ENCODE measurements at places on chromosomes 7 and 10.

GRCh38 chr7:43112941-43113621 lies 634 bp downstream of the HECW1 start:
- no peak for DNase-seq

DNA sequence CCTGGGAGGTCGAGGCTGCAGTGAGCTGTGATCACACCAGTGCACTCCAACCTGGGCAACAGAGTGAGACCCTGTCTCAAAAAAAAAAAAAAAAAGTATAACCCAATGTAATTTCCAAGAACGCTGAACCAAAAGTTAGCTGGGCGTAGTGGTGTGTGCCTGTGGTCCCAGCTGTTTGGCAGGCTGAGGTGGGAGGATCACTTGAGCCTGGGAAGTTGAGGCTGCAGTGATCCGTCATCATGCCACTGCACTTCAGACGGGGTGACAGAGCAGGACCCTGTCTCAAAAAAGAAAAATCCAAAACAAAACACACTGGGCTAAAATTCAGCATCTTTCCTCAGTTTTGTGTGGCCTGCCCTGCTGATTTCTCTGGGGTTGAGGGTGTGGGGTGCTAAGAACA lies 21.1 kb downstream of the HNRNPA2B1 start:
- no peak for DNase-seq

GRCh38 chr7:26609532-26609931 lies 254.9 kb downstream of the SKAP2 start:
- DNase-seq, result no peak

- DNase-seq, result no peak
Measured at GRCh38 chr7:96218664-96219243, 103.1 kb downstream of the SLC25A13 start.

- no peak for DNase-seq
Measured at GRCh38 chr7:16708511-16708910, 45.0 kb upstream of the TSPAN13 start.

- no peak for DNase-seq
Measured at GRCh38 chr7:70405241-70405640, 726.7 kb upstream of the GALNT17 start.

GRCh38 chr10:35471435-35471834 lies 133.7 kb upstream of the GJD4 start:
- DNase-seq, result no peak

GRCh38 chr7:134724606-134725005 lies 54.8 kb upstream of the CALD1 start:
- peak; percentile 59 for DNase-seq

DNA sequence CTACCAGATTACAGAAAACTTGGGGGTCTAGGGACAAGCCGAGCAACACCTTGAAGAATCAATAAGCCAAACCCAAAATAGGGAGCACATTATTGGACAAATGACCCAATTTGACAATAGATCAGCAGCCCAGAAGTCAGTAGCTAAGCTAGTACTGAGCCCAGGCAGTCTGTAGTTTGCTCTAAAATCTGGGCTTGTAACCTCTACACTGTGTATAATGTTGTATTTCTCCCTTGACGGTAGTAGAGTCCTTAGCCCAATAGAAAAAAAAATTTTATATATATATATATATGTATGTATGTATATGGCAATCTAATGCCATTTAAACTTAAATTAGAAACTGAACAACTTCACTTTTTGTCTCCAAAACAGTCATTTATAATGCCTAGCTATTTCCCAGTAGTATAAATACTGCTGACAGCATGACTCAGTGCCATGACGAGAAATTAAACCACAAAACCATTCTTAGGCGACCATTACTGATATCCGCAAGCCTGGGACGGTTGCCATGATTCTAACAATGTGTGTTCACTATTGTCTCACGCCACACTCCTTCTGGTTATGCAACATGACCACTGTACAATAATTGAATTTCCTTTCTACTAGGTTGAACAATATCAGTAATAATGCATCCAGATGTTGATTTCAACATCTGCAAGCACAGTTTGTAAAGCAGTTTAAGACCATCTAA lies 110.5 kb downstream of the IPMK start:
- no peak for DNase-seq

DNA sequence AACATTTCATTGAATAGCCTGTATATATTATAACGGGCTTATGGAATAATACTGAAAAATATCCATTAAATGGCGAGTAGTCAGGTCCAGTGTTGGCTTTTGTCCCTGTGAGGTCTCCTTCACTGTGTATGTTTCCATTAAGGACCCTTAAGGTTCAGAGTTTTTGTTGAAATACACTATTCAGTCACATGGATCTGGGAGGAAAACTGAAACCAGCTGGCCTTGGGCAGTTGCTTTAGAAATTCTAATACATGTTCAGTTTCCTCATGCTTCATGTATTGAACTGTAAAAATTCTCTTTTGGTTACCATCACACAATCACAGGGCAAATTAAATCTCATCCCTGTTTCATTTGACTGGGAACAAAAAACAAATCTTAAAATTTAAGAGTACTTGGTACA lies 447.3 kb downstream of the SDK1 start:
- no peak for DNase-seq

- DNase-seq, result no peak
Measured at GRCh38 chr7:6655636-6656385, 18.7 kb downstream of the ZNF316 start.

DNA sequence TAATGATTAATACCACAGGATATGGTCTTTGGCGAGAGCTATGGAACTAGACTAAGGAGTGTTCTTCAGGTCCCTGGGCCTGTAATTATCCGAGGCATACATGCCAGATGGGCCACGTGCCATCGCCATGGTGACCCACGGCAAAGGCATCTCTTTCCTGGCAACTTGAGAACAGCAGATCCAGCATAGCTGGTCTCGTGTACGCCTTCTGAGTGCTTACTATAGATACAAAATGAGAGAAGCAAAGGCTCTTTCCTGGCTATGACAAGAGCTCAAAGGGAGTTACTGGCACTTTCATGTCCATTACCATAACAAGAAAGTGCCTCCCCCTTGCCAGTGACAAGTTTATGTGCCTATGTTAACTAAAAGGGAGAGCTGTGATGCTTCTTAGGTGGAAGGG lies 26.0 kb upstream of the GLI3 start:
- no peak for DNase-seq

DNA sequence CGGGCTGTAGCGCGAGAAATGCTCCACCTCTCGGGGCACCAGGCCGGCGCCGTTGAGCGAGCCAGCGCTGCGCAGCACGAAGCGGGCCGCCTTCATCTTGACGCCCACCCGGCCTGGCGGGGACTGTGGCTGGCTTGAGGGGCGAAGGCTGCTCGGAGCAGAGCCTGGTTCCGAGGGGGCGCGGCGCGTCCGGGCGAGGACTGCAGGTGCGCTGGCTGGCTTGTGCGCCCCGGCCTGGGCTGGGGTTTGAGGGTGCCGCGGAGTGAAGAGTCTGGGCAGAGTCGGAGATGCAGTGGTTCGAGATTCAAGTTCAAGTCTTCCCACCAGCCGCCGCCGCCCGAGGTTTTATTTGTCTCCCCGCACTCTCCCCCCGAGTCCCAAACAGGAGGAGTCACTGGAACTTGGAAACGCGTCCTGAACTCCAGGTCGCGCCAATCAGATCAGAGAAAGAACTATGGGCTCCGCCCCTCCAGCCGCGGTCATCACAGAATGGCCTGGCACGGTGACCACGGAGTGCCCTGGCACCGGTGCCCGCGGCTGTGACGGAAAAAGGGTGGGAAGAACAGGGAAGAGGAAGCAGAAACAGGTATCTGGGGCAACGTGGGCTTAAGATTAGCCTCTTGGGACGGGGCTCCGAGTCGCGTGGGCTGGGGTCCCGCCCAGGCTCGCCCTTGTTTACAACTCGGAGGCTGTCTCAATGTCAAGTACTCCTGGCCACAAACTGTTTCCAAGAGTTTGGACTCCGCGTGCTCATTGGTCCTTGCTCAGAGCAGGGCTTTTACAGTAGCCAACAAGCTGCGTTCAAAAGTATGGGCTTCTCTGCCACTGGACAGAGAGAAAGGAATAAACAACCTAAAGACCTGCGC lies at the start of gene PDK4:
PDK4 (minus strand) TSS at position 319 of the 866 bp plus-strand sequence; CDS start at position 96, 223 bp downstream.
- DNase-seq, result no peak

DNA sequence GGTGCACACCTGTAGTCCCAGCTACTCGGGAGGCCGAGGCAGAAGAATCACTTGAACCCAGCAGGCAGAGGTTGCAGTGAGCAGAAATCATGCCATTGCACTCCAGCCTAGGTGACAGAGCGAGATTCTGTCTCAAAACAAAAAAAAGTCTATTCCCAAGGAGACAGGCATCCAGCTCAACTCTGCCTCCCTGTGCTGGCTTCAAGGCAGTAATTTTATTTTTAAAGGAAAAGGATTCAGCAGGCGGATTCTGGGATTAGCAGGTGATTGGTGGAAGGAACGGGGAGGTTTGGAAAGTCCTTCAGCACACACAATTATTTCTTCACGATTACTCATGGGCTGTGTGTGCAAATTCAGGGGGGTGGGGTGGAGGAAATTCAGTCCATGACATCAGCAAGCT lies 242.9 kb downstream of the PAXIP1 start:
- no peak for DNase-seq

Measured in T-helper 2 cell (primary cell).